Fibroblast of villous mesenchyme (primary cell): ENCODE measurements at places on chromosomes 5 and 9.
A peak's percentile ranks its signal among the peaks of the same experiment; 100 is the strongest.

DNA sequence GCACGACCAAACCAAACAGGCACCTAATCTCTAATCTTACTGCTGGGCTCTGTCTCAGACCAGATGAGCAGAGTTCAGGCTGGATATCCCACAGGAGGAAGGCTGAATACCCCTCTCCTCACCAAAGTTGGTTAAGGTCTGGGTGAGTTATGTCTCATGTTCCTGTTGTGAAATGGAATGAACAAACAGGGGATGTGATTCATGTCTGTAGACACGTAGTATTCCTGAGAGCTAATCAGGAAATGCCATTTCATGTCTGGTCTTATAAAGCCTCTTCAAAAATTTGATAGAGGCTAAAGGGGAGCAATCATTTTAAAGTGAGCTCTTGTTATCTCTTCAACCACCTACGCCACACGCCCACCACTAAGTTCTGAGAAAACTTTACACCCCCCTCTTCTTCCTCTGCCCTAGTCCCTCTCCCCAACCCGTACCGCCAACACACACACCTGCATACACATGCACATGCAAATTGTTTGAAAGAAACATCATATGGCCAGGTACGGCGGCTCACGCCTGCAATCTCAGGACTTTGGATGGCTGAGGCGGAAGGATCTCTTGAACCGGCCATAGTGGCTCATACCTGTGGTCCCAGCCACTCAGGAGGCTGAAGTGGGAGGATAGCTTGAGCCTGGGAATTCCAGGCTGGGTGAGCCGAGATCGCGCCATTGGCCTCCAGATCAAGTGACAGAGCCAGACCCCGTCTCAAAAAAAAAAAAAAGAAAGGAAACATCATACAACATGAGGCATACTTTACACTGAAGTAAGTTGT lies 69.8 kb upstream of the RAI14 start:
- peak; percentile 93 for DNase-seq

DNA sequence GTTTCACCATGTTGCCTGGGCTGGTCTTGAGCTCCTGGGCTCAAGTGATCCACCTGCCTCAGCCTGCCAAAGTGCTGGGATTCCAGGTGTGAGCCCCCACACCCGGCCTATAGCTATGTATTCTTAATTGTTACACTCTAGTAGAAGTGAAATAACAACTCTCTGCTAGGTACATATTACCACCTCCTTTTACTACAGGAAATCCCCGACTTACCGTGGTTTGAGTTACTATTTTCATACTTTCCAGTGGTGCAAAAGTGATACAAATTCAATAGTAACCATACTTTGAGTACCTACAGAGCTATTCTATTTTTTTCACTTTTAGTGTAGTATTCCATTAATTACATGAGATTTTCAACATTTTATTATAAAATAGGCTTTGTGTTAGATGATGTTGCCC lies 719 bp downstream of the ARL14EPL start:
- DNase-seq = no peak

- DNase-seq = no peak
Observed at GRCh38 chr5:1037123-1037670, 28.6 kb downstream of the NKD2 start.

GRCh38 chr9:5879419-5880181 lies 11.1 kb upstream of the MLANA start:
- DNase-seq = peak; percentile 91

DNA sequence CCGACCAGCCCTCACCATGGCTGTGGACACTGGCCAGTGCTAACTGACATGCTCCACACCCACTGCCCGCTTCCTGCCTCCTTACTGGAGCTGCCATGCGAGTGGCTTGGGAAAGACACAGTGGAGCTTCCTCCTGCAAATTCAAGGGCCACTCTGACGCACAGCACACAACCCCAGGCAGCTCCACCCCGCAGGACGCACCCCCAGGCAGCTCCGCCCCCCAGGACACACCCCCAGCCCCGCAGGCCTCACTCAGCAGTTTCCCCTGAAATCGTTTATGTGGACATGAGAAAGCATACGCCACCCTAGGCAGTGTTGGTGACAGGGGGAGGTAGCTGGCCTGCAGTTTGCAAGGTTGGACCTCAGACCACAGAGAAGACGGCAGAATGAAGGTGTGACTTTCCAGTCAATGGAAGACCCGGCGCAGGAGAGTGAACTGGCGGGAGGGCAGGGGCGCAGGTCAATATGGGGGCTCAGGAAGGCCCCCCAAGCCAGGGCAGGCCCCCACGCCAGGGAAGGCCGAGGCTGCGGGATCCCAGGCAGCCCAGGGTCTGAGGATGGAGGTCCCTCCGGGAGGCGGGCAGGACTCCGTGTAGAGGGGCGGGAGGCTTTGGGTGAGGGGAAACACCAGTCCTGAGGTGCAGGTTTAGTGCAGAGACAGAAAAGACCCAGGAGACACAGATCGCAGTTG lies 21.6 kb downstream of the LPCAT1 start:
- peak; percentile 46 for DNase-seq

DNA sequence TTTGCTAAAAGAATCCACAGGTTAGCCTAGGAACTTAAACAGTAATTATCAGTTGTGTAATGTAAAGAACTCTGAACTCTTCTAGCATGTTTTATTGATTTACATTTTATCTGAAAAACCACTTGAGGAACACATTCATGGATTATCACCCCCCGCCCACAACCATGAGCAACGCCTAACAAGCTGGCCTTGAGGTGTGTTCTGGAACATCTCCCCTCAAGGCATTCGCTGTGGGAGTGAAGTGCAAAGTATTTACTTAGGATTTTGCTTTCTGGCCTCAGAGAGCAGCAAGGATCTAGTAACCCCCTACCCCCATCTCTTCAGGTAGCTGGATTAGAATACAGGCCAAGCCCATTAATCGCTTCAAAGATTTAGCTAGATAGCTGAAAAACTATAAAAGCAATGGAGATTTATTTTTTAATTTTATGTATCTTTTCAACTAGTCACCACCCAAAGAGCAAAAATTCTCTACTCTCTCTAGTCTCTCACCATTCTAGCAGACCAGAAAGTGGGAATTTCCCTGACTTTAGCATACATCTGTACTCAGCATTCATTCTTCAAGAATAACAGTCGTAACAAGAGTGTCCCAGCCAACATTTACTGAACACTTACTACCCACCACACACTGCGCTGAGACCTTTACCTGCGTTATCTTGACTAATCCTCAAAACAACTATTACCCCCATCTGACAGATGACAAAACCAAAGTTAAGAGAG lies 37.2 kb downstream of the DDX31 start:
- no peak for DNase-seq

DNA sequence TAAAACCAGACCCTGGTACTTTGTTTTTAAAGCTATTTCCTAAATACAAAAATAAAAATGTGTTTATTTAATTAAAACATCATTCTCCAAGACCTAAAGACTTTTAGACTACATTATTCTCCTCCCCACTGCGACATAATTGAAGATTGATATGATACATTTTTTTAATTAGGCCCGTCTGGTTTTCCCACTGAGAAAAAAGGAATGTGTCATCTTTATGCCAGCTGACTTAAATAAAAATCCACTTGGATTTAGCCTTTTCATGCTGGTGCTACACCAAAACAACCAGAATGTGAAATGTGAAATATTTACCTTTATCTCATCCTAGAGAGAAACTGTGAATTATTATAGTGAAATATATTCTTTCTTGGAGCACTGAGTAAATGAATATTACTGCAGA lies 155.5 kb upstream of the PPP1R2B start:
- no peak for DNase-seq

- DNase-seq = no peak
Observed at GRCh38 chr9:122333169-122333808, 37.5 kb upstream of the PTGS1 start.
